ENCODE measurements at places on chromosomes 7 and 10.
A peak's percentile ranks its signal among the peaks of the same experiment; 100 is the strongest.

DNA sequence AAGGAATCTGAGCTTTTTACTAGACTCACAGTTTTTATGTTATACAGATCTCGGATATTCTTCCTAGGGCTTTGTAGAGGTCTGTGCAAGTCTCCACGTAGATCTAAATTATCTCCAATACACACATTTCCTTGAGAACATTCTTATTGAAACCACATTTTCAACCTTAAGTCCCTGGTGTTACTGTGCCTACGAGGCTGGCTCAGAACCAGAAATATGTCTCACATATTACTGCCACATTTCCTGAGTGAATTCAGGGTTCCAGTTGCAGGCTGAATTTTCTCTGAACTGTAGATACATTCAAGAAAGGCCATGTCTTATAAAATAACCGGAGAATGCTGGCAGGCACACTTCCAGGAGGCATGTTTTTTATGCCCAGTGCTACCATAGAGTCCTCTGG lies 46.5 kb downstream of the INHBA start:
- no peak for DNase-seq

- no peak for DNase-seq
Measured at GRCh38 chr10:86167762-86168128, 198.8 kb downstream of the GRID1 start.

DNA sequence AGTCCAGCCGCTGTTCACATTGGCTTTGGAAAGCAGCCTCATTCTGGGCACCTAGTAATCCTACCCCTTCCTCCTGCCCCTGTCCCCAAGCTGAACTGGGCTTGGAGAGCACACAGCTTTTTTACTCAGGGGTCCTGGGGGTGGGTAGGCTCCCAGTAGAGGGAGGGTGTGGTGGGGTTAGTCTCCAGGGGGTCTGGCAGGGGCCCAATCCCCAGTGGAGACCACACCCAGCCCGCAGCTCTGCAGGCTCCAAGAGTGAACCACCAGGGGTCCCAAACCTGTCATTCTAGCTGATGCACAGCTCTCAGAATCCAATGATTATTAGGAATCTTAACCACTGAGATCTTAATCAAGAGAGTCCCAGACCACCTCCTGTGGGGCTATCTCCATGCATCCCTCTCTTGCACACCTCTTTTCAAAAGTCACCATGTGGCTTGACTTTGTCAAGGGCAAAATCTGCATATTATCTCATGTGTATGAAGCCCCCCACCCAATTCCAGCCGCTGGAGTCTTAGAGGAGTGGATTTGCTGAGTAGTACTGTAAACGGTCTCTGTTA lies 2.7 kb downstream of the HOXA11 start:
- DNase-seq = no peak

- no peak for DNase-seq
Measured at GRCh38 chr10:99595770-99596465, 24.3 kb downstream of the SLC25A28 start.

GRCh38 chr7:28222636-28223035 lies 42.0 kb upstream of the JAZF1 start:
- no peak for DNase-seq

DNA sequence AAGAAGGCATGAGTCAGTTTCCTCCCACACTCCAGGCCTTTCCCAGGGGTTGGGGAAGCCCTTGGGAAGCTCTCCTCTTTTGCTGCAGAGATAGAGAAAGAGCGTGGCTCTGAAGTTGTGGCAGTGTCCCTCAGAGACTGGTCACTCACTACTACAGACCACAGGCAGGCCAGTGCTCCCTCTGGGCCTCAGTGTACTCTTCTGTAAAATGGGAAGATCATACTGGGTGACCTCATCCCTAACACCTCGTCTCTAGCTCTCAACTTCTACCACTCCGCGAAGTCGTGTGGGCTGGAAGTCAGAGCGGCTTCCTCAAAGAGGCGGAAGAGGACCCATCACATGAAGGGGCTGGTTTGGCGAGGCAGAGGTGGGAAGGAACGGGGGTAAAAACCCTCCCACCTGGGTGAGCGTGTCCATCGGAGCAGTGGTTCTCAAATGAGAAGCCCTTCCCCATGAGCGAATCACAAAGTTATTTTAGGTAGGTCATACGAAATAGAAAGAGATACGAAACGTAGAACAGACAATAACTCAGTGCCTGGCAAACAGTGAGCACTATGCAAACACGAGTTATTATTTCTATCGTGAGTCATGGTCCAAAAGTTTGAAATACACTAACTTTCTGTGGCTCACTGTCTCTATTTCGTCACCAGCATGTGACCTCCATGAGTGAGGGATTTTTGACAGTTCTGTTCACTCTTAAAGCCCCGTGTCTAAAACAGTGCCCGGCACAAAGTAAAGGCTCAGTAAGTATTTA lies 32.7 kb downstream of the PRKAG2 start:
- DNase-seq = peak; percentile 17

GRCh38 chr10:86363833-86364490 lies 2.6 kb downstream of the GRID1 start:
- no peak for DNase-seq

DNA sequence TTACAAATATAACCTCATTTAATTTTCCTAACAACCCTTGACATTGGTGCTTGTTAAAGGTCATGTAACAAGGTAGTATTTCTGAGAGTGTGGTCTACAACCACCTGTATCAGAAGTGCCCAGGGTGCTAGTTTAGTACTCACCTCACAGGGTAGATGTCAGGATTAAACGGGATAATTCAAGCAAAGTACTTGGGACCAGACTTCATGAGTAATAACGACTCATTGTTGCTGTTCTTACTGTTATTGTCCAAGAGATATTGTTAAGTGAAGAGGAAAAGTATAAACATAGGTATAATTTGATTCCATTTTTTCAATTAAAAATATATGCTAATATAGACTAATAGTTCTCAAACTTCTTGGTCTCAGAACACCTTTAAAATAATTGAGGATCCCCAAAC lies 179.3 kb downstream of the WNT2 start:
- no peak for DNase-seq

DNA sequence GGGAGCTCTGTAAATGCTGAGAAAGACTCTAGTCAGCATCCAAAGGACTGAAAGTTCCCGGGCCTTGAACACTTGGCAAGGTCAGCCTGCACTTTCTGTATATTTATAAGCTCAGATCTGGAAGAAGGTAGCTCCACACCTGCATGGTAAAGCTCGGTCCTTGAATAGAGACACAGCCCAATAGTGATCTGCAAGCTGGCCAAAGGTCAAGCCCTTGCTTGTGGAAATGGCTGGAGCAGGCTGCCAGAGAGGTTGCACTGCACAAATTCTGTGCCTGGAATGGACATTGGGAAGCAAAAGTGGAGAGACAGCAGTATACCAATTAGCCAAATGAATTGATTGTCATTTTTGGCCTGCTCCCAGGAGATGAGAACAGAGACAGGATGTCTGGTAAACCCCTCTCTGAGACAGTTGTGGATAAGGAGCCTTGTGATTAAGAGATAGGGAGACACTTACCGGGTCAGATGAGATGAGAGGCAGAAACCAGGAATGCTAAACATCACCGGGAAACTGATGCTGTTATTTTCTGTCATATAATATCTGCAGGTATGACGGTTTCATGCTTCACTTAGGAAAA lies 8.0 kb upstream of the FRA10AC1 start:
- DNase-seq = no peak

DNA sequence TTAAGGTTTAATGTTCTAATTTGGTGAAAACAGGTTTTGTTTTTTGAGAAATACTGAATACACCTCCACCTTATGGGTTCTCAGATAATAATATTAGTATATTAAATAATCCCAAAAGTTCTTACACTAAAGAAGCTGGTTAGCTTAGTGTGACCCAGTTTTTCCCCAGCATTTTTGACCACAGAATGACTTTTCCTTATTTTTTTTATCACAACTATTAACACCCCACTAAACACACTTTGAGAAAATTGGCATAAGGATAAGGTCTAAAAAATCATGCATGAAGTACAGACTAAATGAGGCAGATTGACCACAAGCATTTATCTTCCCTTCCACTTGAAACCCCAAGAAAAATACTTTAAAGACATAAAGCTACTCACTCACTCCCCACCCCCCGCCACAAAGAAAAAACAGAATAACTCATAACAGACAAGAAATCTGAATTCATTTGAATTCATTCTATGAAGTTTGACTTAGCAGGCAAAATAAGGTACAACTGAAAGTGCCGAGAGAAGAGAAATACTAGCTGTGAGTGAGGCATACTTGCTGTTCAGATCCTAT lies 49.7 kb upstream of the WNT16 start:
- no peak for DNase-seq

GRCh38 chr10:44168478-44168877 lies 216.4 kb downstream of the CXCL12 start:
- no peak for DNase-seq

- peak; percentile 73 for DNase-seq
Measured at GRCh38 chr7:100130608-100131453, 4.1 kb downstream of the MBLAC1 start.

DNA sequence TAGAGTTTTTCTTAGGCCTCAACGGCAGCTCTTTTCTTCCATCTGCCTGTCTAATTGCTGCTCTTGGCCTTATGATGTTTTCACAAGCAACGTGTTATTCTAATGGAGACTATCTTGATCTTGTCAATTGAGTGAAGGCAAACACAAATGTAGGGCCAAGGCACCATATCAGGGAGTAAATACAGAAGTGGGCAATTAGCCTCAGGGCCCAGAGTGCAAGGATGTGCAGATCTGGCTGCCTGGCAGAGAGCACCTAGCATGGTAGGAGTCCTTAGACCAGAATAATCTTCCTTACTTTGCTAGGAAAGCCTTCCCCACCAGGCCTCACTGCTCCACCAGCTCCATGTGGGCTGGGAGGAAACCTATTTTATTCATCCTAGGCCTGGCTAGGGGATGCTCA lies 590.9 kb downstream of the LRMDA start:
- no peak for DNase-seq

DNA sequence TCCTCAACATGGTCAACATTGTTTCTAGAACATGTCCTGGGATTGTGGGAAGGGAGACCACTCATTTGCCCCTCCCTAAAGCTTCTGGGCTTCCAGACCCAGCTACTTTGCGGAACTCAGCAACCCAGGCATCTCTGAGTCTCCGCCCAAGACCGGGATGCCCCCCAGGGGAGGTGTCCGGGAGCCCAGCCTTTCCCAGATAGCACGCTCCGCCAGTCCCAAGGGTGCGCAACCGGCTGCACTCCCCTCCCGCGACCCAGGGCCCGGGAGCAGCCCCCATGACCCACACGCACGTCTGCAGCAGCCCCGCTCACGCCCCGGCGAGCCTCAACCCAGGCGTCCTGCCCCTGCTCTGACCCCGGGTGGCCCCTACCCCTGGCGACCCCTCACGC lies at the start of gene EPO:
EPO (plus strand) TSS at position 190 of the 392 bp plus-strand sequence. CDS start 513 bp downstream, outside the sequence.
- no peak for DNase-seq

DNA sequence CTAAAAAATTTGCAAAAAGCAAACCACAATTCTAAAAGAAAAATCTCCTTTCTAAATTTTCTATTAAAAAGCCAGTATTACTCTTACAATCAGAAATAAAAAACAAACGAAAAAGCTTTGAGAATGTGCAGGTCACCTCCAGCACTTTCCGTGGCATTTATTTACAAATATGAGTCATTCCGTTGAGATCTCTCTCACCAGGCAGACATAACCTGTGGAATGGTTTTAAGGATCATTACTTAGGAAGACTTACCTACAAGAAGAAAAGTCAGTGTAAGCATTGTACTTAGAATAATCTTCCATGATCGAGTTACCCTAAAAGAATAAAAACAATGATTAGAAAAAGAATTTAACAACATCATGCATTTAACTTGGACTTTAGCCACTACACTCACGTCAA lies 3.3 kb downstream of the SUN3 start:
- DNase-seq = no peak

DNA sequence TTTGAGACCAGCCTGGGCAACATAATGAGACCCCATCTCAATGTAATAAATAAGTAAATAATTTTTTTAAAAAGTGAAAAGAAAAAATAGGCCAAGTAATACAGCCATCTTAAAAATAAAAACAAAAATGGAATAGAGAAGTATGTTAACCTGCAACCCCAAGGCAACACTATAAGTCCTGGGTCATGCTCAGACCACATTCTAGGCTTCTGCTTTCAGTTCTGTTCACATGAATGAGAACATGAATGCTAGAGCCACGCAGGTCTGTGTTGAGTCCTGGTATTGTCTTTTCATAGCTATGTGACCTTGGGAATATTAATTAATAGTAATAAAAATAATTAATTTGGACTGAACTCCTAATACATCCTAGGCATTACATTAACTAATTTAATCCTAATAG lies 284.0 kb downstream of the AUTS2 start:
- no peak for DNase-seq

DNA sequence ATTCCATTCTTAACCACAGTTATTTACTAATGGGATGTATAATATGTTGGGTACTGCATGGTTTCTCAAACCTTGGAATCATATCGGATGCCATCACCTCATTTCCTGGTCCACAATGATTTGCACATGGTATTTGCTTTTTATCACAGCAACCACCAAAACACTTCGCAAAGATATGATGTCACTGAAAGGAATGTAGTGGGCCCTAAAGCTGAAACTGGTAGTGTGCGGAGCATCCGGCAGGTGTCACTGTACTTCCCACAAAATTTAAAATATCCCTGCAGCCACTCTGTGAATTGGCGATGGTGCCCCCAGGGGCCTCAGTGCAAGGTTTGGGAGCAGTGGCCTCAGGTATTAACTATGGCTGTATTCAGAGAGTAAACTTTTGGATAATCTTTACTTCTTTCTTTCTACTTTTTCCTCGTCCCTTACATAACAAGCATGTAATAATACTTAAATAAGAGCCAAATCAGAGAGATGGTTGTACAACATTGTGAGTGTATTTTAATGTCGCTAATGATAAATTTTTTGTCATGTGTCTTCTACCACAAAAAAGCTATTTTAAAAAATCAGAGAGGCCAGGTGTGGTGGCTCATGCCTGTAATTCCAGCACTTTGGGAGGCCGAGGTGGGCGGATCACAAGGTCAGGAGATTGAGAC lies 66.2 kb downstream of the FAM241B start:
- peak; percentile 78 for DNase-seq

- DNase-seq = peak; percentile 84
Measured at GRCh38 chr10:123132576-123133477, 2.9 kb upstream of the HMX3 start.

GRCh38 chr10:72220637-72221036 lies 4.6 kb upstream of the ASCC1 start:
- DNase-seq = no peak

- no peak for DNase-seq
Measured at GRCh38 chr7:158461824-158462223, 125.8 kb downstream of the PTPRN2 start.

Data from Calu3 (cell line).